HT-29 (cell line): ENCODE measurements at places on chromosomes 16 and 17. TPM values are rescaled to one million over a fixed set of nuclear protein-coding genes. Genes with fewer than 3 reads are reported as not detected.

DPEP2NB gene
- not detected in 2 replicates for total RNA-seq

RNF222 gene
- not detected in 2 replicates for total RNA-seq

- DNase-seq, result peak; percentile 78
Measured at GRCh38 chr17:28384281-28385036, 13.0 kb downstream of the SARM1 start.

DNA sequence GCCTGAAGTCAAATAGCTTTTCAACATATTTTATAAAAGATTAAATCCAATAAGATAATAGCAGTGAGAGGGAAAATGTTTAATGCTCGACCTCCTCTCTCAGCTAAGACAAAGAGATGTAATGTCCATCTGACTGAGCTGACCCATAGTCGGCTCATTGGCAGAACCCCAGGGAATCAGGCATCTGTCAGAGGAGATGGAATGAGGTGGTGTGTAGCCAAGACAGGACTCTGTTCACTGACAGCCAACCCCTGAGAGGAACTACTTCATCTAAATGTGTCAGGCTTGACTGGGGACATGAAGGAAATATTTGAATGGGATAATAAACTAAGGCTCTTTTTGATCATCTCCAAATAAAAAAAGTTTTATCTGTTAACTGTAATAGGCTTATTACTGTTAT is 188.0 kb downstream of the CDH11 start:
- no peak for DNase-seq

DNA sequence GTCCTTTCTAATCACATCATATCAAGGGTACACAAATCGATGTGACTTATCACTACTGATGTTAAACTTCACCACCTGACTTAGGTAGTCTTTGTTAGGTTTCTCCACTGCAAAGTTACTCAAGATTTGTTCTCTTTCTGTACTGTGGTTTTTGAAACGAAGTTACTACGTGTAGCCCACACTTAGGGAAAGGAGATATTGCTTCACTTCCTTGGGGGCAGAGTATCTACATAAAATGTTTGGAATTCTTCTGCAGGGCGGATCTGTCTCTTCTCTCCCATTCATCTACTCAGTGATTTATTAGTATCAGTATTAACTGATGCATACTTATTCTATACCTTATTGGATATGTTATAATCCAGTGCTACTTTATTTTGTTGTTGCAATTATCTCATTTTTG is 403.6 kb upstream of the MON1B start:
- no peak for DNase-seq

DNA sequence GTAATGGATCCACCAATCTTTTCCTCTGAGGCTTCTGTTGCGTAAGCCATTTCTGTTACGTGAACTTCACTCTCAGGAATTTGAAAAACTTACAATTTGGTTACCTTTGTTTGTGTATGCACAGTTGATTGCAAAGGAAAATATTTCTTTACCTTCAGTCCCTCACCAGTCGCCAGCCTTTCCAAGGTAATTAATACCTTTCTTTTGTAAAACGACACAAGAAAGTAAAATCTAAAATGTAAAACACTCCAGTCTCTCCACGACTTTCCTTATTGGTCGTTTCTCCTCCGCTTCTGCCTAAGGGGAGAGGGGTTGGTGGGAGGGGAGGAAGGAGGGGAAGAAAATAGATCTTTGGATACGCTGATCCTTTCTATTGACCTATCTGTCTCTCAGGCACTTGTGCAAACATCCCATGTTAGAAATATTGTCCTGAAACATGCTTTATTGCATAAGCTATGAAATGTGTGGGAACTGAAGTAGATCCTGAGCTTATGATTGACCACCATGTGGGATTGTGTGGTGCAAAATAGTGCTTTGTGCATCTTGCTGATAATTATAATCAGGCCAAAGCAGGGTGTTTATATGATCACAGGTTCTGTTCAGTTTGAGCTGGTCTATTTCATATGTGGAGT is 32.4 kb upstream of the EFCAB13 start:
- DNase-seq, result no peak

GRCh38 chr17:75704963-75705875 is 16.0 kb upstream of the ITGB4 start:
- DNase-seq, result no peak
